ENCODE measurements at places on chromosomes 1 and 21. TPM values are rescaled to one million over a fixed set of nuclear protein-coding genes. Genes with fewer than 3 reads are reported as not detected.

DNA sequence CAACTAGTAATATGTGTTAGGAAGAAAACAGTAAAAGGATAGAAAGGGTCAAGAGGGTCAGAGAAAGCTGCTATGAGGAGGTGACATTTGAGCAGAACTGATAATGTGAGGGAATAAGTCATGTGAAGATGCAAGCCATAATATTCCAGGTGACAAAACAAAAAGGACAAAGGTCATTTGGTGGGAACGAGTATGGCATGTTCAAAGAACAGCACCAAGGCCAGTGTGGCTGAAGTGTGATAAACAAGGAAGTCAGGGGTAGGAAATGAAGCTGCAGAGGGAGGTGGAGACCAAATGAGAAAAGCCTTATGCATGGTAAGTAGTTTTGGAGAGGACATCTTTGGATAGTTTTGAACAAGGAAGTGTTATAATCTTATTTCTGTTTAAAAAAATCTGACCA lies 46.7 kb downstream of the LPGAT1 start:
- H3K4me1 ChIP-seq: no peaks in the 10 kb centered on the region
- no peaks in the 10 kb centered on the region for H3K36me3 ChIP-seq
- DNase-seq: no peak
- H3K4me3 ChIP-seq: no peak overlapping the region

Gene ANKRD35
- 2.1 TPM for total RNA-seq

DNA sequence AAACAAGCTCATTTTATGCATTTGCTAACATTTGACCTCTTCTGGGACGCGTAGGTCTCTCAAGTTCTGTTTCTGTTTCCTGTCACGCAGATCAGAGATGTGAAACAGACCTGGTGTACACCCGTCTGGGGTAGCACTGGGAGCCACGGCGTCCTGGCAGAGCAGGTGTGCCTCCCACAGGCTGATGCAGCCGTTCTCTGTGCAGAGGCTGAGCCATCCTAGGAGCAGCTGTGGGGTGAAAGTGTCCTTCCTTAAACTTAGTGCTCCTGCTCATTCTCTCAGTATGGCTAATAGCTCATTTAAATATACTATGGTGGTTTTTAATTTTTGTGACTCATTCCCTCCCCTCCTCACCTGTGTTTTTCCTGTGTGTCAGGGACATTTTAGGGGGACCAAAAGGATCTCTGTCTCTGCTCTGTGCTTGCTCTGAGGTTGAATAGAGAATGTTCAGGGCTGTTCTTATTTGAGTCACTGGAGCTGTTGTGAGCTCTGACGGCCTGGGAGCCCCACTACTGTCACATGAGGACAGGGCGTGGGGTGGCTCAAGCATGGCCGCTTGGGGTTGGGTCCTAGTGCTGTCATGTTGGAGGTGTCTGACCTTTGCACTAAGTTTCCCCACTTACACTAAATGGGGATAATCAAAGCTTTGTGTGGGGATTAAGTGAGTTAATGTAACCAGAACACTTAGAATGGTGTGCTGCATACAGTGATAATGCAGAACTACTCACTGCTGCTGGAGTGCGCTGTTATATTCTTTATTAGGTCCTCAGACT lies 43.0 kb downstream of the GALNT2 start:
- no peak overlapping the region for H3K4me3 ChIP-seq
- DNase-seq: no peak
- no peaks in the 10 kb centered on the region for H3K36me3 ChIP-seq
- peaks cover 3% of the 10 kb centered on the region for H3K27me3 ChIP-seq
- peaks cover 19% of the 10 kb centered on the region for H3K4me1 ChIP-seq
- H3K27ac ChIP-seq: no peak overlapping the region

Gene HAX1
- total RNA-seq: 79.1 TPM

Gene FCRL4
- total RNA-seq: not detected

GRCh38 chr1:78950826-78951225 lies 55.7 kb downstream of the ADGRL4 start:
- no peak overlapping the region for H3K27ac ChIP-seq
- H3K27me3 ChIP-seq: no peaks in the 10 kb centered on the region
- no peaks in the 10 kb centered on the region for H3K4me1 ChIP-seq
- DNase-seq: no peak
- no peaks in the 10 kb centered on the region for H3K36me3 ChIP-seq

- peak overlapping the region; percentile 40 for H3K27ac ChIP-seq
- peaks cover 45% of the 10 kb centered on the region for H3K4me1 ChIP-seq
- H3K36me3 ChIP-seq: no peaks in the 10 kb centered on the region
Measured at GRCh38 chr1:101291562-101292380, 55.0 kb downstream of the S1PR1 start.

DNA sequence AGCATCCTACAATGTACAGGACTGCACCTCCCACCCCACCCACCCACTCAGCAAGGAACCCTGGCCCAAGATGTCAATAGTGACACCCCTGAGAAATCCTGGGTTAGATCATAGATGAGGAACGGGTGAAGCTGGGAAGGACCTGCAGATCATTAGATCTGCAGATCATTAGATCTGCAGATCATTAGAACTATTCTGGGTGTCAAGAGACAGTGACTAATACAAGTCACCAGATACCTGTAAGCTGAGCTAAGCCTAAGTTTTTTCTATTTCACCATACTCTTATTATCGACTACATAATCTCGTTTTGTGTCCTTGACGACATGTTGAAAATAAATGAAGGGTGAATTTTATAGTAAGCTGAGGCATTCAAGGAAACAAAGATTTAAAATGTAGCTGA lies 325.7 kb downstream of the DUSP10 start:
- H3K27ac ChIP-seq: no peak overlapping the region
- no peaks in the 10 kb centered on the region for H3K4me1 ChIP-seq
- no peaks in the 10 kb centered on the region for H3K36me3 ChIP-seq
- no peak overlapping the region for H3K4me3 ChIP-seq

- H3K4me3 ChIP-seq: no peak overlapping the region
- H3K27me3 ChIP-seq: peaks cover 3% of the 10 kb centered on the region
- no peaks in the 10 kb centered on the region for H3K36me3 ChIP-seq
- H3K27ac ChIP-seq: no peak overlapping the region
Measured at GRCh38 chr1:54940042-54940441, 40.4 kb upstream of the TMEM61 start.

Gene RORC
- not detected for total RNA-seq

DNA sequence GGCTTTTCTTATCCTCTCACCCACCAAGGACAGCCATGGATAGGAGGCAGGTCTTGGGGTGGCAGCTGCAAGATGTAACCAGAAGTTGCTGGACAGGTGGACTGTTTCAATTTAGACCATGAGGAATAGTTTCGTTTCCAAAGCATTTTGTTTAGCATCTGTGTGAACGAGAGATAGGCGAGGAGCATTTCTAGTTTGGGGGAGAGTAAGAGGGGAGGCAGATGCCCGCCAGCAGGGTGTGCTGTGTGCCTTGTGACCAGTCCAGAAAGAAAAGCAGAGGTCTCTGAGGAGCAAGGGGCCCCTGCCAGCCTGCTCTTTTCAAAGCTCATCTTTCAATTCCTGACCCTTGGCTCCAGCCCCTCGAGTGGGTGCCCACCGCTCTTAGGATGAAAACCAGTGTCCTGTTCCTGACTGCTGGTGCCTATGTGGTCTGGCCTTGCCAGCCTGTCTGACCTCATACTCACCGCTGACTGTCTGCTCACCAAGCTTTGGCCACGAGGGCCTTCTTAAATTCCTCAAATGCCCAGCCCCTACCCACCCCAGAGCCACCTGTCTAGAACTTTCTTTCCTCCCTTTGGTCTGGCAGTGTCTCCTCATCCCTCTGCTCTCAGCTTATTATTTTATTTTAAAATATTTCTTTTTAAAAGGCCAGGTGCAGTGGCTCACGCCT lies 8.5 kb downstream of the SERINC2 start:
- peak overlapping the region; percentile 65 for H3K4me3 ChIP-seq
- no peaks in the 10 kb centered on the region for H3K36me3 ChIP-seq
- H3K27me3 ChIP-seq: peaks cover 4% of the 10 kb centered on the region
- peak; percentile 56 for DNase-seq

Gene IQGAP3
- total RNA-seq: 6.1 TPM

Data from glutamatergic neuron (in vitro differentiated cells).